ENCODE measurements at places on chromosomes 11 and 22.

- DNase-seq: no peak
Measured at GRCh38 chr11:115552151-115552772, 48.0 kb upstream of the CADM1 start.

DNA sequence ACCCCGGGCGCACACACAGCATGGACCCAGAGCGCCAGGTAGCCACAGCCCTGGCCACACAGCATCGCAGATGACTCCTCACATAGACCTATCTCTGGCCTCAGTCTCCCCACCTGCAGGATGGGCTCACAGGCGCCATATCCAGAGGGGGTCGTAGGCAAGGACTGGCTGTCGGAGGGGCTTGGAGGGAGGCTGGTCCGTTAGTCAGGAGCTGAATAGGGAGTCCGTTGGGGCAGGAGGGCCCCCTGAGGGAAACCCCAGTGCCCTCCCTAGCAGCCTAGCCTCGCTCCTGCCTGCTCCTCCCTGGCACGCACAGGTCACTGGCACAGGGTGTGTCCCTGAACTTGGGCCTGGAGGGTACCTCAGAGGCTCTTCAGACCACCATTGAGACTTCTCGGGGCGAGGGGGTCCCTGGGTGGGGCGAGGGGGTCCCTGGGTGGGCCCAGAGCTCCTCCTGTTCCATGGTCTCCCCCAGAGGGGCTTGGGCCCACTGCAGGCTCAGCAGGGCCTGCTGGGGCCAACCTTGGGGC is 2.0 kb downstream of the PLXNB2 start:
- DNase-seq: no peak

- DNase-seq: no peak
Measured at GRCh38 chr11:17423533-17424310, 35.3 kb upstream of the KCNJ11 start.

- no peak for DNase-seq
Measured at GRCh38 chr11:64566915-64567891, 23.8 kb upstream of the SLC22A12 start.

DNA sequence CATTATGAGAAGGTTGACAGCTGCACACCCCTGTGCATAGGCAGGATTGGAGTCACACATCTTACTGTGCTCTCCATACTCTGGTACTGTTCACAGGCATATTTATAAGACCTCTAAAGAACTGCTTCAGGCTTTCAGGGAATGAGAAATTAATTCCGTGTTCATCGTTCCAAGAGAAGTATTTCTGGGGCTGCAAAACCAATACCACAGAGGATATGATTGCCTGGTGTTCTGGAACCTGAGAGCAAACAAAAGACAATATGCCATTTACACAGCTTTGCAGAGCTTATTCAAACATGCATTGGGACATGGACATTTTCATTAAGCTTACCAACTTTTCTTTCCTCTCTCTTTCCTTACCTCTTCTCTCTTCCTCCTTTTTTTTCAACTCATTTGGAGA is 388.7 kb downstream of the NTM start:
- DNase-seq: no peak

- no peak for DNase-seq
Measured at GRCh38 chr11:94032725-94033124, 11.6 kb downstream of the HEPHL1 start.

DNA sequence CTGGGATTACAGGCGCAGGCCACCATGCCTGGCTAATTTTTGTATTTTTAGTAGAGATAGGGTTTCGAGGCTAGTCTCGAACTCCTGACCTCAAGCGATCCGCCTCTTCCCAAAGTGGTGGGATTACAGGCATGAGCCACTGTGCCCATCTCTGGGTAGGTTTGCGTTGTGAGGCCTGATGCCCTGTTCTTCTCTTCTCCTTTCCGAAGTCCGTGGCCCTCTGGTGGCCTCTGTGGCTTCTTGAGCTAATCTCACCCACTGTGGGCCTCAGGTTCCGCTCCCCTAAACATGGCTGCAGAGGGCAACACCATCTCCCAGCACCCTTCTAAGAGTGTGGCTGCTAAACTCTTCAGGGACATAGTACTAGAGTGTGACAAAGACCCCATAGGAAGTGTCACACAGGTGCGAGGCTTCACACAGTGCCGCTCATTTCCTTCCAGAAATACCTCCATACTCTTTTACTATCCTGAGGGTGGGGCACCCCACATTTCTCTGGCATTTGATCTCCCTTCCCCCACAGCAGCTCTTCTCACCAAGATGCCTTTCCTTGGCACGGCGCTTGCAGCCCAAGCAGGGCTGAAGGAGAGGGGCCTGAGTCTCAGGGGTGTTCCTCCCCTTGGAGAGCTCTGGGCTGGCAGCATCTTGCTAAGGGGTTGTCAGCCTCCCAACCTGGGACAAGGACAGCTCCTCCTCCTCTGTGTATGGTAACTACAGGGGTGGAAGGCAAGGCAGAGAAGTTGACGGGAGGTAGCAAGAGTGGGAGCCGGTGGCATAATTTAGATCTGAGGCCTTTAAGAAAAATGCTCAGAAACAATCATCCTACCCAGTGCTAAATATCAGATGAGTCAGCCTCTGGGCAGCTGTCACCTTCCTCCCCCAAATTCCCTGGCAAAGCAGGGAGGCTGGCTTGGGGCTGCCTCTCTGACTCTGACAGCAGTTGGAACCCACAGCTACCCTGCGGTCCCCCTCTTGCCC is 6.1 kb downstream of the THY1 start:
- no peak for DNase-seq

DNA sequence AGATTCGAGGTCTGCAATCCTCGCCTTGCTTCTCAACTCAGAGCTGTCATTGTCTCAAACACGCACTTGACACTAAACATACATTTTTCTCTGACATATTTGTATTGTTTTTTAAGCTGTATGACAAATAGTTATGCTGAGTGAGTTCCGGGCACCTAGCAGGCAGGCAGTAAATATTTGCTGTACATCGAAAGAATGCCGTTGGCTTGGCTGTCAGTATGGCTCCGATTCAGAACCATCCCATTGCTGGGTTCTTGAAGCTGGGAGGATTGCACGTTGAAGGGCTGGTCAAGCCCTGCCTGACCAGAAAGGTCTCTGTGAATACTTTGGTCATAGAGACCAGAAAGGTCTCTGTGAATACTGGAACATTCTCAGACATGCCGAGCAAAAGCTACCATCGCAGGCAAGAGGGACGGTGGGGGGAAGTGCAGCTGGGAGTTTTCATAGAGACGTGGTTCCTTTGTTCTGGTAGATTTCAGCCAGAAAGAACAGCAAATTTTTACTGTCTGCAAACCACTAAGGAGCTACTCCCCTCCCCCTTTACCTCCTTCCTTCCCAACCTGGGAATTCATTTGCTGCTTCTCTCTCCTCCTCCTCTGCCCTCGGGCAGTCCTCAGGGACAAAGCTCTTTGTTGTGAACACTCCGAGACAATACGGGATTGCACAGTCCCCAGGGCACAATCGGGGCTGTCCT is 202.2 kb upstream of the SORL1-AS1 start:
- DNase-seq: no peak

GRCh38 chr22:50600967-50601668 is 525 bp downstream of the MAPK8IP2 start:
- DNase-seq: no peak

DNA sequence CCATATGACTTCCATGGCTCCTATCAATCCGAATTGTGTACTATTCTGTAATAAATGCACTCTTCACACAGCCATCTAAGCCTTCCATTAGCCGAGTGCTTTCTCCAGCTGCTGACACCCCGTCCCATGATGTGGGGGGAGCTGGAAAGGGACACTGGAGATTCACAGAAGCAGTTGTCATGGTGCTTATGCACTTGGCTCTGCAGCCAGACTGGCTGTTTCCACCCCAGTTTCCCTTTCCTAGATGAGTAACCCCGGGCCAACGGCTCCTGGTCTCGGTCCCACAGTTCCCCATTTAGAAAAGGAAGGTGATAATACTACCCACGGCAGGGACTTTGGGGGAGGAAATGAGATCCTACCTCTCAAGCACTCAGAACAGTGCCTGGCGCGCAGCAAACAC is 244.9 kb upstream of the SYN3 start:
- no peak for DNase-seq

DNA sequence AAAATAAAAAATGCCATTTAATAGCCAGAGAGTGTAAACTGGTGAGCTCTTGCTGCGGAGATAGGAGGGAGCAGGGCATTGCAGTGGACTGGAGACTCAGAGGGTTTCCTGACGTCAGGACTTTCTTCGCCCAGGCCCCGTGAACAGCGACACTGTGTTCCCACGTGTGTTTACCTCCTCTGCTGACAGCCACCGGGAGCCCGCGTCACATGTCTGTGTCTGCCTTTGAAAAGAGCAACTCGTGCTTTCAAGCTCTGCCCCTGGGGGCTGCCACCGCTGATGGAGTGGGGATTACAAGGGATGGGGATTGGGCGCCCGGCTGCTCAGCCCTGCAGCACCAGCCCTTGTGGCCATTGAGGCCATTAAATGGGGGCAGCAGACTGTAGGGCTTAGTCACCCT is 3.3 kb downstream of the TANGO2 start:
- DNase-seq: no peak

DNA sequence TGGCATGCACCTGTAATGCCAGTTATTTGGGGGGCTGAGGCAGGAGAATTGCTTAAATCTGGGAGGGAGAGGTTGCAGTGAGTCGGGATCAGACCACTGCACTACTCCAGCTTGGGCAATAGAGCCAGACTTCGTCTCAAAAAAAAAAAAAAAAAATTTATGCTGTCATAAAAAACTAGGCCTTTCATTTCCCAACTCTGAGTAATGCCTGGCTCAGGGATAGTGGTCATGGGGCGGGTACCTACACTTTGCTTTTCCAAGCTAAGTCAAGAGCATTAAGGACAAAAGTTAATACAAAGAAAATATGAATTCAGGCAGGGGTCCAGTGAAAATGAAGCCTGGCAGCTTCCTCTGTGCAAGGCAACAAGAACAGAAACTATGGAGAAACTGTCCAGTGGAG is 16.3 kb downstream of the CPSF7 start:
- DNase-seq: no peak

DNA sequence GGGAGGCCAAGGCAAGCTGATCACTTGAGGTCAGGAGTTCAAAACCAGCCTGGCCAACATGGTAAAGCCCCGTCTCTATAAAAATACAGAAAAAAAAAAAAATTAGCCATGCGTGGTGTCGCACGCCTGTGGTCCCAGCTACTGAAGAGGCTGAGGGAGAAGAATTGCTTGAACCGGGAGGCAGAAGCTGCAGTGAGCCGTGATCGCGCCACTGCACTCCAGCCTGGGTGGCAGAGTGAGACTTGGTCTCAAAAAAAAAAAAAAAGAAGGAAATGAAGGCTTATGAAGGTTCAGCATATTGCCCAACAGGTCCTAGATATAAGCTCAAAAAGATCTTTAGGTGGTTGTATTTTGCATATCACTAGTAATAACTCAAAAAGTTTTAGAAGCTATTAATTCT is 10.2 kb downstream of the ATL3 start:
- DNase-seq: no peak

- DNase-seq: no peak
Measured at GRCh38 chr11:91906871-91907624, 317.6 kb upstream of the FAT3 start.

DNA sequence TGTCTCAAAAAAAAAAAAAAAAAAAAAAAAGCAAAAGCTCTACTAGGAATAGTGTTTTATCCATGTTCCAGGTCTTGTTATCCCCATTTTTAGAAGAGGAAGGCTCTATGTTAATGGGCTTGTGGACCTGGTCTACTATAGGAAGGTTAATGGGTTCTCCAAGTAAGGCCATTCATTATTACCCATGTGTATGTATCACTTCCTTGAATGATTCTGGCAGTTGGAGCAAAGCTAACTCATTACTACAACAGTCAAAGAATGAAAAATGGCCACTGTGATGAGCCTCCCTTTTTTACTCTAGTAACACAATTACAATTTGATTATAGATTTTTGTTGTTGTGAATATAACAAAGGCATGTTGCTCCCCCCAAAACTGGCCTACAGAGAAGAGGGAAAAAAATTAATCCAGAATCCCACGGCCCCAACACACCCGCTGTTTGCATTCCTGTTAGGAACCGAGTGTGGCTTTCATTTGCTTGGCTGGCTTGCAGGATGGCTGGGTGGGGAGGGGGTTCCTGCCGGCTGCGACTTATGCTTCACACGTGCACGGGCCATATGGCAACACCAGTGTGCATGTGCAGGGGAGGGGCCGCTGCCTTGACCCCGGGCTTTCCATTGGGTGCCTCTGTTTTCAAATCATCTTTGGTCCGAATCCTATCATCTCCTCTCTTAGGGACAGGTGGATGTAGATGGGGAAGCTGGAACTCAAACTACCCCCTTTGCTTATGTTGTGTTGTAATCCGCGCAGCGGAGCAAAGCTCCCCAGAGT is 148.8 kb downstream of the HIPK3 start:
- DNase-seq: no peak

- no peak for DNase-seq
Measured at GRCh38 chr11:1771700-1772099, 8.0 kb upstream of the CTSD start.

GRCh38 chr22:21449531-21450319 is 17.5 kb upstream of the TMEM191C start:
- DNase-seq: no peak

DNA sequence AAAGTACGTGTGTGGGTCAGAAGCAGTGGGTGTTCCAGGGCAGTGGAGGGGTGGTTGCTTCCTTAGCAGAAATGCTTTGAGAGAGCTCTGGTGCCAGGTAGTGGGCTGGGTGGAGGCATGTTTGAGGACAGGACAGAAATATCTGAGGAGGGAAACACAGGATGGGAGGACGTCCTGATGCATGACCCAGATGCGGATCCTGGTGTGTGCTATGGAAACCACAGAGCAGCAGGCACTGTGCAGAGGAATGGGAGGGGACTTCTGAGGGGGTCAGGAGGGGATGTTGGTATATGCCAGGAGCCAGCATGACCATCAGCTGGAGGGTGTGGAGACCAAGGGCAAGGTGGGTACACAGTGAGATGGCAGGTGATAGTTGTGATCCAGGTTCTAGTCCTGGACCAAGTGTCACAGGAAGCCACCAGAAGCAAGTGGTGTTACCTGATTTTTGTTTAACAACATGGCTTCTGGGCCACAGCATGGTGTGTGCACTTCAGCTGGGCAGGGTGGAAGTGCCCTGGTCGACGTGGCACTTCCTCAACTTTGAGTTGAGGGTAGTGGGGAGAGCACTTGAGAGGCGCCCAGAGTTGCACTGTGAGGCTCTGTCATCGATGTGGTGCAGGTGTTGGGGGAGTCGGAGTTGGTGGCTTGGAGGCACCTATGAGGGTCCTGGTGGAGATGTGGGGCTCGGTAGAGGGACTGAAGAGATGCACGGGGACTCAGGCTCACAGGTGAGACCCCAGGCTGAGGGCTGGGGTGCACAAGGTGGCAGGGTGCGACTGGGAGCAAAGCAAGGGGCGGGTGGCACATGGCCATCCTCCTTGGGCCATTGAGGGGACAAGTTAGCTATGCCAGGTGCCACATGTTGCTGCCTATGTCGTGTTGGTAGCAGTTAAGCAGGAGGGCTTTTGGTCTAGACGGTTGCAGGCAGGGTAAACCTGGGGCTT is 7.5 kb downstream of the DGCR8 start:
- DNase-seq: no peak

GRCh38 chr22:39475902-39476301 is 19.1 kb downstream of the MGAT3 start:
- DNase-seq: no peak

- DNase-seq: no peak
Measured at GRCh38 chr11:131893103-131893890, 522.9 kb downstream of the NTM start.
